ENCODE measurements at places on chromosomes 6 and 20.

GRCh38 chr6:109872968-109873545 lies 105.1 kb upstream of the GPR6 start:
- DNase-seq: no peak

- DNase-seq: peak; percentile 30
Observed at GRCh38 chr6:32945108-32945760, 4.4 kb upstream of the HLA-DMB start.

DNA sequence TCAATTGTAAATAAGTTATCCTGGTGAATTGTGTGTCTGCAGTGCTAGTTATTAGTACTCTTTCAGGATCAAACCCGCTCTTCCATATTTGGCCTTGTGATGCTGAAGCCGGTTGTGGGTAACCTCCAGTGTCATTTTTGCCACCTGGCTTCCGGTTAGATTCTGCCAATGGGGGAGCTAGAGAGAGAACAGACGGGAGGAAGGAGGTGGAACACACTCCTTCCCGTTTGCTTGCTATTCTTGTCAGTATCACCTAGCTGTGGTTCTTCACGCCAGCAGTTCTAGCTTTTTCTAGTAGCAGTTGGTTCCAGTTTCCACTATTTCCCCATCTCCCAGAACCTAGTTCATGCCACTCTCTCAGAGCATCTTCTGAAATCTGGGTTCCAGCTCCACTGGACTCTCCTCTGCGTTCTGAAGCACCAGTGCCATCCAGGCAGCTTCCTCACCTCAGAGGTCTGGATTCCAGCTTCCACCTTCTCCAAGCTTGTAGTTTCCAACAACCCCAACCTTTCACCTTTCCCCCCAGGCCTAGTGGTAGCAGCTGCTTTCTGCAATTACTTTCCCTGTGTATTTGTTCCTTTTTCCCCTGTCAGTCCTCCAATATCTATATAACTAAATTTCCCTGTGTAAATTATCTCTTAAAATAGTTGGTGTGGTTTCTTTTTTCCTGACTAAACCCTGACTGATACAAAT lies 46.9 kb upstream of the LOC128125822 start:
- no peak for DNase-seq

DNA sequence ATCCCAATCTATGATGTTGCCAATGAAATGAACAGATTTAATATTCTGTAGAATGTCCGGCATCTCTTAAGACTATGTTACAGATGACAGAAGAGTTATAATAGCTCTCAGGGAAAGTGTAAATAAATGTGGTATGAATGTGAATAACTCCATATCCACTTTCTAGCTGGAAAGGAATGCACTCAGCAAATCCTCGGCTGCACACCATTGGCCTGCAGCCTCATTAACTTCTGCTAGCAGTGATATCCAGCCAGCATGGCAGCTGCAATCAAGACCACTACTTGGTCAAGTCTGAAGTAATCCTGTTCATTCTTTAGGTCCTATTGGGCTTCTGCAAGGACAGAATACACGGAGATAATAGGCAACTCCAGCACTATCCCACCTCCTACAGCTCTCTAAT lies 17.3 kb upstream of the MICA start:
- no peak for DNase-seq

DNA sequence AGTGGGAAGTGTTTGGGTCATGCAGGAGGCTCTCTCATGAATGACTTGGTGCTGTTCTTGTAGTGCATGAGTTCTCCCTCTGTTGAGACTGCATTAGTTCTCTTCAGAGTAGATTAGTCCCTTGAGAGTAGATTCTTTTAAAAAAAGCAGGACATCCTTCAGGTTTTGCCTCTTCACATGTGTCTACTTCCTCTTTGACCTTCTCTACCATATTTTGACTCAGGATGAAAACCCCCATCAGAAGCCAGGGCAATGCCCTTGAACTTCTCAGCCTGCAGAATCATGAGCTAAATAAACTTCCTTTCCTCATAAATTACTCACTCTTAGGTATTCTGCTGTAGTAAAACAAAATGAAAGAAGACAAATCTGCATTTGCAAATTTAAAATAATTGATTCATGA lies 170.3 kb downstream of the CD109 start:
- no peak for DNase-seq

DNA sequence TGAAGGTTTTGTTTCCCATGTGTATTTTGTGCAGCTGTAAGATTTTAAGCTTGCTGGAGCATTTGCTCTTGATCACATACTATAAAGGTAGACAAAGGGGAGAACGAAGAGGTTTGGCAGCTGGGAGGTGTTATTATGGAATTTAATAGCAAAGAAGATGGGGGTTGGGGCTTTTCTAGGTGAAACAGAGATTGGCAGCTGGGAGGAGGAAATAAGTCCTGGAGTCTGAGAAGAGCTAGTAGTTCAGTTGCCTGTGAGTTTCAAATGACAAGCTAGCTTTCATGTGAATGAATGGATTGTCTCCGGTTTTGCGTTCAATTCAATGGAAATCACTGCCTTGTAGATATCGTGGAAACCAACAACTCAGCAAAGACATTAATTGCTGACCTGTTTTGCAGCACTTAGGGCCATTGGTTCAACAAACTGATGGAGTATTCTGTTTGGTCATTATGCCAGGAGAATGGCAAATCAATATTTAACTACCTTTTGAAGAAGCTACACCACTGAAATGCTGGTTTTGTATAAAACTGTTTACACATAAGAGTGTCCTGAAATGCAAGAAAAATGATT lies 38.1 kb upstream of the FLRT3 start:
- no peak for DNase-seq

DNA sequence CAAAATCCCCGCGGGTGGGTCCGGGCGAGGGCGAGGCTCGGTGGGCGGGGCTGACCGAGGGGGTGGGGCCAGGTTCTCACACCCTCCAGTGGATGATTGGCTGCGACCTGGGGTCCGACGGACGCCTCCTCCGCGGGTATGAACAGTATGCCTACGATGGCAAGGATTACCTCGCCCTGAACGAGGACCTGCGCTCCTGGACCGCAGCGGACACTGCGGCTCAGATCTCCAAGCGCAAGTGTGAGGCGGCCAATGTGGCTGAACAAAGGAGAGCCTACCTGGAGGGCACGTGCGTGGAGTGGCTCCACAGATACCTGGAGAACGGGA lies 809 bp downstream of the HLA-G start:
- DNase-seq: peak; percentile 60

- no peak for DNase-seq
Observed at GRCh38 chr6:5139828-5140771, 55.0 kb downstream of the PPP1R3G start.

- no peak for DNase-seq
Observed at GRCh38 chr20:24418731-24419130, 50.7 kb upstream of the SYNDIG1 start.

DNA sequence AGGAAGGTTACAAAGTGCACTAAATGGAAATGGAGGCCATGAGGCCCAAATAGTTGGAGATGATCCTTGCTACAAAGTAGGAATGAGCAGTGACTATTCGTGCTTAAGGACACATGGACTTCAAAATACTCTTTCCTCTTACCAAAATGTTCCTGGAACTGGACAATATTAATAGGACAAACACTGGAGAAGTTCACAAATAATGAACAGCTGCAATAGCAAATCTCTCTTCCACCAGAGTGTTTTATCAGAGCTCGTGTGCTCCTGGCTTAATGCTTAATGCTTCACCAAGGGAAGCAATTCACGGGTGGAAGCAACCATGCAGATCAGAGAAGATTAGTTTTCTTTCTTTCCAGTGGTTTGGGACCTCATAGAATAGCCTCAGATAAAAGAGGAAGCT lies 435.4 kb downstream of the BCKDHB start:
- DNase-seq: no peak

DNA sequence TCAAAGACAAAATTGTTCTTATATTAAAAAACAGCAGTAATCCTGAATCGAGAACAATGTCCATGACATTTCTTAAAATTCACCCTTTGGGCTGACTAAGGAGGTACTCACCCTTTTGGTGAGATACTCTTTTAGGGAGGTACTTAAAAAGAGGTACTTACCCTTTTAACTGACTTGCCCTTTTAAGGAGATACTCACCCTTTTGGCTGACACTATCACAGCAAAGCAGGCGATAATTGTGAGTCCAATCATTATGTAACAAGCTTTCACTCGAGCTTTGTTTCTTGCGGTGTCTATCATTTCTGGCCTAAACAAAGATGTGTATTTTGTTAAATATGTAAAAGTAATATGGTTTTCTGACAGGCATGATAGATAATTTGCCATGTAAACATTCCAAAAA lies 3.7 kb downstream of the FAM162B start:
- no peak for DNase-seq

- DNase-seq: no peak
Observed at GRCh38 chr6:81265106-81265505, 487.4 kb downstream of the TENT5A start.

DNA sequence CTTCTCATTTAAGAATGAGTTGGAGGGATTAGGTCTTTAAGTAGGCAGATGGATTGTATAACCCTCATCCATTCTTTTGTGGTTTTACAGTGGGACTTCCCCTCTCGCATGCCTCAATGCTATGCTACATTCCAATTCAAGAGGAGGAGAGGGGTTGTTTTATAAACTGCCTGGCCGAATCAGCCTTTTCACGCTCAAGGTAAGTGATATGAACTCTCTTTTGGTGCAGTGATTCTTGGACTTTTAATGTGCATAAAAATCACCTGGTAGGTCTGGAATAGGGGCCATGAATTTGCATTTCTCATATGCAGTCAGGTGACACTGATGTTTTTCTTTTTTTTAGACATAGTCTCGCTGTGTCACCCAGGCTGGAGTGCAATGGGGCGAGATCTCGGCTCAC lies 10.8 kb downstream of the ASXL1 start:
- DNase-seq: no peak

DNA sequence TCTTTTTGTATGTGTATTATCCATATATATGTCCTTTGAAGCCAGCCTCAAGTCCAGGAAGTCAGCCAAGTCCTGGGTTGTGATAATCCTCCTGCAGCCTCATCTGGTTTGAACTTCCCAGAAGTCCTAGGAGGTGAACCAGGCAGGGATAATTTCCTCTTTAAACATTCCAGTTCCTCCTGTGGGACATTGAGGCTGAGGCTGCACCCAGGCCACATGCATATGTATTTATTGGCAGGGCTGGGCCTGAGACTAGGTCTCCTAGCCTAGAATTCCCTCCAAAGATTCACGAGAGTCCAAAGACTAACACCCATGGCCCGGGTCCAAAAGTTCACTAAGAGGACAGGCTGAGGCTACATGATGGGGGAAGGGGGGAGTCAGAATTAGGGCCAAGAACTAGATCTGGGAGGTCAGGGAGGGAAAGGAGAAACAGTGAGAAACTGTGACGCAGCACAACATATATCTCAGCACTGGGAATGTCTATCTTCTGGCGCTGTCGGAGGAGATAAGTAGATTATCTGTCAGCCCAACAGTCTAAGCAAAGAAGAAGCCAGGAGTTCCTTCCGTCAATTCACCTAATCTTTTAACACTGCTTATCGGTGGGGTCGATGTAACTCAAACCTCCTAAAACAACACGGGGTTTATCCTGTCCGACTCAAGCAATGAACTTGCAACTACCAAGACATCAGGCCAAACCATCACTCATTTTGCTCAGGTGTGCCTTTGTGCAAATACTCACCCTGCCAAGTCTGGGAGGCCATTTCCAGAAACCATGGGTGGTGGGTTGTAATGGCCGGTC lies 43.3 kb downstream of the SNX5 start:
- no peak for DNase-seq

GRCh38 chr6:35354361-35355135 lies 12.2 kb downstream of the PPARD start:
- no peak for DNase-seq

DNA sequence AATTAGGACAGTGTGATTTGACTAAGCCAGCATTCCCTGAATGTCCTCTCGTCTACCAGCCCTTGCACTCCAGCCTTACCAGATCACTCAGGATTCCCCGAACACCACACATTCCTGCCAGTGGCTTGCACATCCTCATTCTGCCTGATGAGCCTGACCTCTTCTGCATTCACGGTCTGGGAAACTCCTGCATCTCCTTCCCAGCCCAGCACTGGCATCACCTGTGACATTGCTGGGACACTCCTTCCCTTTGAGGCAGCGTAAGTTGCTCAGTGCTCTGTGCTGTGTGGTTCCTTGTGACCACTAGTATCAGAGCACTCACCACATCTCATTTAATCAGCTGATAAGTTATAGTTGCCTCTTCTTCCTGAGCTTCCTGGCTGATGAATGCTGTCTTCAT lies 17.3 kb downstream of the NCOA7 start:
- no peak for DNase-seq

GRCh38 chr20:17549131-17549530 lies 18.0 kb upstream of the BFSP1 start:
- DNase-seq: no peak

- peak; percentile 32 for DNase-seq
Observed at GRCh38 chr20:5918856-5919625, 31.3 kb downstream of the TRMT6 start.

GRCh38 chr6:169161572-169162167 lies 92.0 kb downstream of the THBS2 start:
- DNase-seq: no peak

- no peak for DNase-seq
Observed at GRCh38 chr20:15155848-15156401, 818.5 kb upstream of the FLRT3 start.

GRCh38 chr6:82246802-82247504 lies 591 bp downstream of the IBTK start:
- no peak for DNase-seq
